ENCODE measurements at places on chromosomes 4 and X.

DNA sequence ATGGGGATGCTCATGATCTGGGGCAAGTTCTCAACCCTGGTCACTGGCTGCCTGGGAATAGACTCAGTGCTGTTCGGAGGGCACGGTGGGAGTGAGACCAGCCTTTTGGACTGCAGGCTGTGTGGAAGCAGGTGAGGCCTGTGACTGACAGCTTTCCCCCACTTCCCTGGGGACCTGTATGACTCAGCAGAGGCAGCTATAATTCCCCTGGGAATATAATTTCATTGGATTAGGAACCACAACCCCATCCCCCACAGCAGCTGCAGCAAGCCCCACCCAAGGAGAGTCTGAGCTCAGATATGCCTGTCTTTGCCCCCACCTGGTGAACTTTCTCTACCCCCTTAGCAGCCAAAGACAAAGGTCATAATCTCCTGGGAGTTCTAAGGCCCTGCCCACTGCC, 408.6 kb downstream of the PPP3CA start:
- no peak for DNase-seq

GRCh38 chr4:167903291-167903721, 189.0 kb upstream of the ANXA10 start:
- no peak for DNase-seq

DNA sequence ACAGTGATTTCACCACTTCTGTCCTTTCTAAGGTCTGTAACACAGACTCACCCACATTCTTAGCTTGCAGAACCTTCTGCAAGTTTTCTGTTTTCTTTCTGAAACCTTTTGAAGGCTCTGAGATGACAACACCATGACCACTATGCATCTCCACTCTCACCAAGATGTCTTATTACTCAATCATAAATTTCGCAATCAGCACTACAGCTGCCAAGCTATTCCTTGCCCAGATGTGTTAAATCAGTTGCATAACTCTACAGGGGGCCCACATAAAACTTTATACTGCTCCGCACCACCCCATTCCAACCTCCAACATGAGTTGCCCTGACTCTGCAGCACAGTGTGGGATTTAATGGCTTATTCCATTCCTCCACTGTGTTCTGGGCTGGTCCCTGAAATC, 229.9 kb downstream of the COL25A1 start:
- DNase-seq: no peak

DNA sequence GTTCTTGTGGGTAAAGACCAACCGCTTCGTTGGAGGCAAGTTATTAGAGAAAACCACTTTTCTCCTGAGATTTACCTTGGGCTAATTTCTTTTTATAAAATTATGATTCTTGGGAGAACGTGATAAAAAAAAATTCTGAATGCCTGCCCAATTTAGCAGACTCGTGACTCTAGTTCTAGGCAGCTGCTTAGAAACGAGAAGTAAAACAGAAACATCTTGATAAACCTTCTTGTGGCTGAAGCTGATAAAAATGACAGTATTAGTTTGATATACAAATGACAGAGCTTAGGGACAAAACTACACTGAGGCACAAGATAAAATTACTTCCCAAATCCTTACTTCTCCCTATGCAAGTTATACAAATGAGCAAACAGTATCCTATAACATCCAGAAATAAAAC, 458.9 kb upstream of the TEX13C start:
- DNase-seq: no peak

DNA sequence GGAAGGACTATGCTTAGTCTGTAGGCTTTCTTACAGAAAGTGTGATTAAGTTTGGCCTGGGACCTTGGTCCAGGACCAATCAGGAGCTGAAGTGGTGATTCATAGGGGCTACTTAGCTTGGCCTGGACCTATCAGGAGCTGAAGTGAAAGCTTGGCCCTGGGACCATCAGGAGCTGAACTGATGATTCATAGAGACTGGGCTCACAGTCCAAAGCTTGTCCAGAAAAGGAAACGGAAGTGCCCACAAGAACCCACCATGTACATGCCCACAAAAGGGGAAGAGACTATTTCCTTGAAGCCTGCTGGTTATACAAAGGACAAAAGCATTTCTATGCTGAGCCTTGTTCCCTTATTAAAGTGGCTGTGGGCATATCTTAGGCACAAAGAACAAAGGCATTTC, 12.6 kb downstream of the TENT5D start:
- no peak for DNase-seq

- DNase-seq: no peak
Observed at GRCh38 chrX:17441965-17442364, 67.0 kb downstream of the NHS start.

DNA sequence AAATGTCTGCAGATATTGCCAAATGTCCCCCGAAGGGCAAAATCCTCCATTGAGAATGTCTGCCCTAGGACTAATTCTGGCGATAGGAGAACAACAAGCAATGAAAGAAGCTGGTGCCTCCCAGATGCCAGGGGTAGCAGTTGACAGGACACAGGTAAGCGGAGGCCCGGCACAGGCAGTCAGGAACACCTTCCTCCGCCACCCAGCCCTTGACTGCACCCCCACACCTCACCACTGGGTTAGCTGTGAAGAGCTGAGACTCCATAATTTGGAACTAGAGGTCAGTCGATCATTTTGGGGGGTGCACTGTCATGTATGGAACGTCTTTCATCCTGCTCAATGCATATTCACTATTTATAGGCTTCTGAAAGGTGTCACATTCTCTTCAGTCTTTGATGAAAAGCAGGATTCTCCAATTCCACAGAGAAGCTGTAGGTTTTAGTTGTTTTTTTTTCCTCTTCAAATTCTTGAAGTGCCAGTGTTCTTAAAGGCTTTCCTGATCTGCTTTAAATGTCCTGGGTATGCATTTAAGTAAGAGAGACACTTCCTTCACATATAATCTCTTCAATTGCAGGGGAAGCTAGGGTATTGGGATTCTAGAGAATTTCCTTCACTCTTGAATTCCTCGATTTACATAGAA, 111.6 kb upstream of the ZFP42 start:
- DNase-seq: no peak

GRCh38 chr4:58406762-58407161, 1296.6 kb upstream of the IGFBP7 start:
- no peak for DNase-seq

GRCh38 chrX:3425031-3425430, 78.6 kb upstream of the MXRA5 start:
- no peak for DNase-seq

DNA sequence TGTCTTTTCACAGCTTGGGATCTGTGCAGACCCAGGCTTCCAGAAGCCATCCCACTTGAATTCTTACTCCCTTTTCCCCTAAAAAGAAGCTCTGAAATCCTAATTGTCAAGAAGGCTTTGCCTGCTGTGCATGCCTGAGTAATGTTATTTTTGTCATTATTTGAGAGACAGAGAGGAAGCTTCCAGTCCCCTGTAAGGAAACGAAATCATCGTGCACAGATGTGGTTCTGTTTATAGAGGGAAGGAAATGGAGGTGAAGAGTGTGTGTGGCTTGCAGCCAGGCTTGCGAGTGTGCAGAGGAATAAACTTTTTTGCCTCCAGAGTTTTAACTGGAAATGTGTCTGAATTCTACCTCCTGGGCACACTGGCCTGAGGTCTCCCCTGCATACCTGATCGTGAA, 70.2 kb downstream of the TBL1X start:
- no peak for DNase-seq

- no peak for DNase-seq
Observed at GRCh38 chrX:118631586-118631985, 95.8 kb upstream of the IL13RA1 start.

- DNase-seq: no peak
Observed at GRCh38 chr4:4614925-4615678, 73.3 kb upstream of the STX18 start.

DNA sequence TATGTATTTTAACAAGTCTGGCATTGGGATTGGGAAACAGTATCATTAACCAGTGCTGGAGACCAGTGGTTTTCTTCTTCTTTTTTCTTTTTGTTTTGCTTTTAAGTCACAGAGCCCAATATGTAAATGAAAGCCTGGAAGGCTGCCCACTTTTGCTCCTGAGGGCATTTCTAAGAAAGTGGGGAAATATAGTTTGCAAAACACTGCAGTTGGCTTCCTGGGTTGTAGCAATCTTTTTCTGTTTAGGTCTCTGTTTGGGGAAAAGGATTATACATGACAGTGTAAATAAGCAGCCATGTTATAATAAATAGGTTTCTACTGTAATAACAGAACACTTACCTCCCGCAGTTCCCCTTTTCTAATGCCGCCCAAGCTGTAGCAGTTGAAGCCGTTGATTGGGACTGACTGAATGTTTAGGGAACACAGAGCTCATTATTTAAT, 105.5 kb downstream of the TMEM164 start:
- no peak for DNase-seq

DNA sequence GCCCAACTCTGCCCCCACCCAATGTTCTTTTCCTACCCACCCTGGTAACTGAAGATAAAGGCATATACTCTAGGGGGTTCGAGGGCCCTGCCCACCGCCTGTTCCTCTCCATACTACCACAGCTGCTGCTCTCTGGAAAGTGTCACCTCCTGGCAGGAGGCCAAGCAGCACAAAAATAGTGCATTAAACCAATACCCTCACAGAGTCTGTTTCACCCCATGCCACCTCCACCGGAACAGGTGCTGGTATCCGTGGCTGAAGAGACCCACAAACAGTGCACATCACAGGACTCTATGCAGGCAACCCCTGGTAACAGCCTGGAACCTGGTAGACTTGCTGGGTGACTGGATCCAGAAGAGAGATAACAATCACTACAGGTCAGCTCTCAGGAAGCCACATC, 85.1 kb upstream of the CTSO start:
- DNase-seq: no peak

- no peak for DNase-seq
Observed at GRCh38 chrX:143306991-143307937, 210.0 kb downstream of the SPANXN3 start.

GRCh38 chrX:30301208-30301607, 8.0 kb downstream of the NR0B1 start:
- no peak for DNase-seq

- DNase-seq: no peak
Observed at GRCh38 chrX:120485315-120485637, 16.2 kb upstream of the LAMP2 start.

GRCh38 chr4:181173046-181173445, 1070.2 kb upstream of the TENM3 start:
- DNase-seq: no peak

GRCh38 chr4:81747242-81747930, 275.7 kb upstream of the RASGEF1B start:
- no peak for DNase-seq

DNA sequence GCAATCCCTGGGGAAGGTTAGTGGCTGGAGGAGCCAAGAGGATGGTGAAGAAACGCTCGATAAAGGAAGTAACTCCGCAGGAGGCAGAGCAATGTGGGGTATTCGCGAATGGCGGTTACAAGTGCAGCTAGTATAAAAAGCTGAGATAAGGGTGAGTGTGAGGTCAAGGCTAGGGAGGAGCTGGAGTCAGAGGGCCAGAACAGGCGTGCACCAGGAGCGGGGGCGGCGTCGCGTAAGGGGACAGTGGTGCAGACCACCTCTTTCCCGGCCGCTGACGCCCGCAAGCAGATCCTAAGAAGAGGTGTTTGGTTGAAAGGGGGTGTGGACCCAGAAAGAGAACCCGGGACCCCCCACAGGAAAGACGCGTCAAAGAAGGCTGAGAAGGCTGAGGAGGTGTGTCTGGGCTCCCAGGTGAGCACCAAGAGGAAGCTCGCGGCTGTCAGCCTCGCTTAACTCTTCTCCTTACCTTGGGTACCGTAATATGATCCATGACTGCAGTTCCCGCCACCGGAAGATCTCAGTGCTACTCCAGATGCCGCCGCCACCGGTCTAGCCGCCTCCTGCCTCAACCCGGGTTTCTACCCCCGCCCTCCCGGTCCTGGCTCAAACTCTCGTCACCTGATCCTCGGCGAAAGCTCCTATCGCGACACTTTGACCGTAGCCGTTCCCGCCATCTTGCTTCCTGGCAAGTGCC, at the start of gene MTMR8:
TSS of gene MTMR8 (minus strand) at position 579 of the 694 bp plus-strand sequence. CDS start at position 490, 89 bp downstream.
- DNase-seq: peak; percentile 80

DNA sequence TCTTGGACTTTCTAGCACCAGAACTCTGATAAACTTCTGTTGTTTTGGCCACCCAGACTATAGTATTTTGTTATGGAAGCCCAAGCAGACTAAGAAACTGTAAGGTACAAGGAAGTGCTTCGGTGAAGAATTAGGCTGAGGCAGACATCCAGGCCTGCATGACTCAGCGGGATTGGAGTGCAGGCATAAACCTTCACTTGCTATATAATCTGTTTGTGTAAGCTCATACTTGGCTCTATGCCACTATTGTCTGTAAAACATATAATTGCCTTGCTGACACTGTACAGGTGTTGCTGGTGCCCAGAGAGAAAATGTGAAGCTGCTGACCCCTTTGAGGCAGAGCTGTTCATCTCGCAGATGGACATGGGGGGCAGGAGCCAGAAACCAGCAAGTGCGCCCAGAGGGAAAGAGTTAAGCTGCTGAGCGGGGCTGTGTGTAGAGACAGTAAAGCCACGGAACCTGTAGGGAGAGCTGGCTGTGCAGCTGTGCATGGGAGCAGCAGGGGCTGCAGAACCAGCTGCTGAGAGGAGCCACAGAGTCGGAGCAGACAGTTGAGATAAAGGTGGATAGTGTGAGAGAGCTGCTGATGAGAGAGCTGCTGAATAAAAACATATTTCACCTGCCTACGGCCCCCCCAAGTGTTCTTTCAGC, 96.2 kb downstream of the RBM46 start:
- no peak for DNase-seq

DNA sequence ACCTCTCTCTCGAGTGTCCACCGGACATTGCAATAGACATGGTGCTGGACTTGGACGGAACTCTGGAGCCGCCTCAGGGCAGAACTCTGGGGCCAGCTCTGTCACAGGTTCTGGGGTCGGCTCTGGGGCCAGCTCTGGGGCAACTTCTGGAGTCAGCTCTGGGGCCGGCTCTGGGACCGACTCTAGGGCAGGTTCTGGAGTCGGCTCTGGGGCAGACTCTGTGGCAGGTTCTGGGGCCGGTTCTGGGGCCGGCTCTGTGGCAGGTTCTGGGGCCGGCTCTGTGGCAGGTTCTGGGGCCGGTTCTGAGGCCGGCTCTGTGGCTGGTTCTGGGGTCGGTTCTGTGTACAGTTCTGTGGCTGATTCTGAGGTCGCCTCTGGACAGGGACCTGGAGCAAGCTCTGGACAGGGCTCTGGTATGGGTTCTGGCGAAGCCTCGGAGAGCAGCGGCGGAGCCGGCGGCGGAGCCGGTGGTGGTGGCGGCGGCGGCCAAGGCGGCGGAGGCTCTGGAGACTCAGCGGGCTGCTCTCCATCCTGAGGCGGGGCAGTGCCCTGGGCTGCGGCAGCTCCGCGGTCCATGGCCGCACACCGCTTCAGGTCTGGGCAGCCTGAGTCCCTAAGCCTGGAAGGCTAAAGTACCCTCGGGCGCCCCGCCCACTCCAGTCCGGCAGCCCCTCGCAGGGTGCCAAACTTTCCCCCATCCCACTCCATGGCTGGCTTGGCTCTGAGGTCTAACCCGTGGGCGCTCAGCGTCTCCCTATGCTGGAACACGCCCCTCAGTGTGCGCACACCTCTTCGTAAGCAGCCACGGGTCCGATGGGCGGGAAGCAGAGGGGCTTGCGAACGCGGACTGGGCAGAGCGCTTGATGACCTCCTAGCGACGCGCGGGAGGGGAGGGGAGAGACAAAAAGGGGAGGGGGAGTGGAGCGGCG, at the start of gene DGKK:
TSS of gene DGKK (minus strand) at position 723 of the 929 bp plus-strand sequence. CDS start at position 576, 147 bp downstream.
- DNase-seq: no peak
